CD4-positive, alpha-beta memory T cell (primary cell): ENCODE measurements at places on chromosomes 3 and 15.

DNA sequence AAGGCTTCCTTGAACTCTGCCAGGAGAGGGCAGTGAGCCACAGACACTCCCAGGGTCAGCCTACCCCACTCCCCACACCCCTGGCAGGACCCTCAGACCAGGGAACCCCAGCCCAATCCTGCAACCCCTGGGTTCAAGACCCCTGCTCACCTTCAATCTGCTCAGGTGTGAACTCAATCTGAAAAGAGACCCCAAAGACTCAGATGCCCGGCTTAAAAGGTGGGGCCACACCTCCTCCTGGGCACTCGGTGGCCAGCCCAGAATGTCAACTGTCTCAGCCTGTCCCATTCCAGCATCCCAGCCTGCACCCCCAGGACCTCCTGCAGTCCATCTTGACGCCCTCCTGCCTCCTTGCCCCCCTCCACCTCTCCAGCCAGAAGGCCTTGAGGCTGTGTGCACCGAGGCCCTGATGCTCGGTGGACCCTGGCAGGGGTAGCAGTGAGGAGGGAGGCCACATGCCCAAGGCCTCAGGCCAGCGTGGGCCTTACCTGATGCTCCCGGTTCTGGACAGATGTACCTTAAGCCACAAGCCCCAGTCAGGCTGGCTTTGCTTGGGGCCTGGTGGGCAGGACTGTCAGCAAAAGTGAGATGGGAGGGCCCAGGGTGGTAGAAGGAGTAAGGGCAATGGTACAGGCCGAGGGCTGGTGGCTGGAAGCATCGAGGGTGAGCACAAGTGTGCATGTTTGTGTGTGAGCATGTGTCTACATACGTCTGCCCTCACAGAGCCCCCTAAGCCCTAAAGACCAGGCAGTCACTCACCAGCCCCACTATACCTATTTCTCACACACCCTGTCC is 2.2 kb downstream of the MYL3 start:
- no peaks in the 10 kb centered on the region for H3K4me1 ChIP-seq
- DNase-seq = no peak
- no peaks in the 10 kb centered on the region for H3K36me3 ChIP-seq

- H3K4me1 ChIP-seq = no peaks in the 10 kb centered on the region
- no peak overlapping the region for H3K27ac ChIP-seq
Observed at GRCh38 chr3:194270627-194271459, 80.3 kb downstream of the CPN2 start.

DNA sequence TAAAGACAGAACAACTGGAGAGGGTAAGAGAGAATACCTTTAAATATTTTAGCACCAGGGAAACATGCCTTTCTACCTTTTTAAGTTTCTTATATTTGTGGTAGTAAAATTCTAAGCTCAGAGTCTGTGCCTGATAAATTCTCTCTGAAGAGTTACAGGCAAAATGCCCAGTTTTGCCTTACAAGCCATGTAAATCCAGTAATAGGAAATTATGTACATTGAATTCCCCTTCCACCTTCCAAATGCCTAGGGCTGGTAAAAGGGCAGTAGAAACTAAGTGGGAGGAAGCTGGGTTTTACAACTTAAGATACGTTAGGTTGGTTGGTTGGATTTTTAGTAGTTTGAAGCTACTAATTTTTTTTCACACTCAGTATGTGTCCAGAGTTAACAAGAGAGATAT is 43.1 kb upstream of the TP63 start:
- H3K4me1 ChIP-seq = no peaks in the 10 kb centered on the region
- no peaks in the 10 kb centered on the region for H3K36me3 ChIP-seq
- no peak overlapping the region for H3K4me3 ChIP-seq
- no peak overlapping the region for H3K27ac ChIP-seq
- DNase-seq = no peak

DNA sequence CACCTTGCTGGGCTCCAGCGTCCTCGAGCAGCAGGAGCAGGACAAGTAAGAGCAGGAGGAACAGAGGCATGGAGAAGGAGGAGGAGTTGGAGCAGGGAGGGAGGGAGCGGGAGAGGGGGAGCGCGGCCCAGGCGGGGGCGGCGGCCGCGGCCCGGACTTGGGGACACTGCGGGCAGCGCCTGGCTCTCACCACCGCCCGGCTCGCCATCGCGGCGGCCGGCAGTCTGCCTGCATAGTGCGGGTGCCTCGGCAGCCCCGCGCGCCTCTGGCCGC is 440 bp downstream of the DCBLD2 start:
- H3K4me1 ChIP-seq = peaks cover 8% of the 10 kb centered on the region
- H3K27ac ChIP-seq = peak overlapping the region; percentile 12
- peak overlapping the region; percentile 75 for H3K4me3 ChIP-seq
- peak; percentile 7 for DNase-seq

DNA sequence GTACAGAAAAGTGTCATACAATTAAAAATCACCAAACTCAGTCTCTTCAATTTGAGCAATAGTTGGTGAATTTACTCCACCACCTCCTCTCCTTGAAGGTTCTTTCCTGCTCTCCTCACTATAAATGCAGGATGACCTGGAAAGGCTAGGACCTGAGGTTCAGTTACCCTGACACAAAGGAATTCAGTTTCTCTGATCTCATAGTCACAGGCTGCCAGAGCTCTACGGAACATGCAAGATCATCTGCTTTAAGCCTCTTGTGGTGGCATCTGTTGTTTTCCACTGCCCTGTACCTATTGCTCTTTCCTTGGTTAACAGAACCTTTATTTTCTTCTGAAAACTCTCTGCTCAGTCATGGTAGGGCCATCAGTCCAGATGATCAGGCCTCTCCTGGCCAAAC is 4.9 kb upstream of the TP63 start:
- DNase-seq = no peak
- no peaks in the 10 kb centered on the region for H3K36me3 ChIP-seq
- H3K4me3 ChIP-seq = no peak overlapping the region
- H3K27me3 ChIP-seq = no peaks in the 10 kb centered on the region

DNA sequence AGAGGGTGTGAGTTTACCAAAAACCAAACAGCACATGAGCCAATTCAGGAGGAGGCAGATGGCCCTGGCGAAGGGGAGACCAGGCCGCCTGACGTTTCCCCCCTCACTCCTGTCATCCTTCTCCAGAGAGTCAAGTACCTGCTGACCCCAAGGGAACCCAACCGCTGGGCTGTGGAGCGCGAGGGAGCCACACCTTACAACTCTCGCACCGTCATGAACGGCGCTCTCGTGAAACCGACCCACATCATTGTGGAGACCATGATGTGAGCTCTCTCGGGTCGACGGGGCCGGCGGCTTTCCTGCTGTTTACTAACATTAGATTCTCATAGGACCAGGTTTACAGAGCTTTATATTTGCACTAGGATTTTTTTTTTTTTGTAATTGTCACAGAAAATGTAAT is 55.4 kb downstream of the GRIP2 start:
- no peaks in the 10 kb centered on the region for H3K4me1 ChIP-seq
- no peaks in the 10 kb centered on the region for H3K27me3 ChIP-seq
- no peak for DNase-seq
- no peak overlapping the region for H3K27ac ChIP-seq

GRCh38 chr15:35293353-35294130 is 208.4 kb upstream of the NANOGP8 start:
- H3K4me3 ChIP-seq = no peak overlapping the region
- no peaks in the 10 kb centered on the region for H3K27me3 ChIP-seq
- H3K36me3 ChIP-seq = no peaks in the 10 kb centered on the region
- no peaks in the 10 kb centered on the region for H3K4me1 ChIP-seq

GRCh38 chr15:38073178-38073946 is 138.9 kb downstream of the TMCO5A start:
- no peaks in the 10 kb centered on the region for H3K36me3 ChIP-seq
- H3K4me1 ChIP-seq = peaks cover 8% of the 10 kb centered on the region
- H3K27me3 ChIP-seq = peaks cover 4% of the 10 kb centered on the region
- H3K27ac ChIP-seq = no peak overlapping the region
- no peak overlapping the region for H3K4me3 ChIP-seq
- no peak for DNase-seq

GRCh38 chr15:98529205-98530145 is 118.9 kb upstream of the IGF1R start:
- H3K4me3 ChIP-seq = no peak overlapping the region
- H3K36me3 ChIP-seq = no peaks in the 10 kb centered on the region
- no peaks in the 10 kb centered on the region for H3K27me3 ChIP-seq
- H3K4me1 ChIP-seq = no peaks in the 10 kb centered on the region

DNA sequence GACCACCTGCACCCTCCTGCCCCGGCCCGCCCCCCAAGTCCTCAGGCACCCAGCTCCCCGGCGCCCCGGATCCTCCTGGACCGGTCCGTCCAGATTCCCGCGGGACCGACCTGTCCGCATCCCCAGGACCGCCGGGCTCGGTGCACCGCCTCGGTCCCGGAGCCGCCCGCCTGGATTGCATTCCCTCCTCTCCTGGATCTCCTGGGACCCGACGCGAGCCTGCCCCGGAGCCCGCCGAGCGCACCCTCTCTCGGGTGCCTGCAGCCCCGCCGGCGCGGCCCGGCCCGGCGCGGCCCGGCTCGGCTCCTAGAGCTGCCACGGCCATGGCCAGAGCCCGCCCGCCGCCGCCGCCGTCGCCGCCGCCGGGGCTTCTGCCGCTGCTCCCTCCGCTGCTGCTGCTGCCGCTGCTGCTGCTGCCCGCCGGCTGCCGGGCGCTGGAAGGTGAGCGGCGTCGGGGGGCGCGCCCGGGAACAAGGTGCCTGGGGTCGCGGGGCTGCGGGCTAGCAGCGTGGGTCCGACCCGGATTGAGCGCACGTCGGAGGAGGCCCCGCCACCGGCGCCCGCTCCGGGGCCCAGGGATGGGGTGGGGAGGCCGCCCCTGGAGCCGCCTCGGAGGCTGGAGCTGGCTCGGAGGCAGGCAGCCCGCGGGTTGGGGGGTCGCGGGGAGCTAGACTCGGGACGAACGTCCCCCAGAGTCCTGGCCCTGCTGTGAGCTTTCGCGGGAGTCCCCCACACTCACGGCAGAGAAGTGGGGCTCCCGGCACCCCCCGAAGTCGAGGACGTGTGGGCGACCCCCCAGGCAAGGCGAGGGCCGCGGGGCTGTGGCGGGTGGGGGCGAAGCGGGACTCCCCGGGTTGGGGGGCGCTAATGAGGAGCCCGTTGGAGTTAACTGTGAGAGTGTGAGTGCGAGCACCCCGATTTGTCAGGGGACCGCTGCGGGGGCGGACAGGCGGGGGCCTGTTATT is 610 bp downstream of the EPHB3 start:
- peaks cover 29% of the 10 kb centered on the region for H3K4me1 ChIP-seq
- no peak overlapping the region for H3K4me3 ChIP-seq
- peaks cover 9% of the 10 kb centered on the region for H3K27me3 ChIP-seq
- H3K36me3 ChIP-seq = no peaks in the 10 kb centered on the region

DNA sequence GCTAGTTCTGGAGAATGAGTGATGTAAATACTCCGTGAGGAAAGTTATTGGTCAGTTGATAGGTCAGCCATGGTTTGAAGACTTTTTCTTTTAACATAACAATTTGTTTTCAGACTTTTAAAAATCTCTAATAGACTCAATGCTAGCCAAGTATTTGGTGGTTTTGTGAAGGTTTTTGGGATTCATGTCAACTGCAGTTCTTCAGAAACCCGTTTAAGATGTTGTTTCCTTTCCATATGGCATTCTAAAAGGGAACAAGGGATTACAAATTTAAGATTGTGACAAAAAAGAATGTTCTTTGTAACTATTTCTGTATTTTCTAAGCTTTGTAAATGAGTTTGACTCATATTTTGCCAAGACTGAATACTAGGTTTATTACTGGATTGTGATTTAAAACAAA is 281.7 kb upstream of the COL8A1 start:
- no peak overlapping the region for H3K27ac ChIP-seq
- no peak overlapping the region for H3K4me3 ChIP-seq
- no peak for DNase-seq
- no peaks in the 10 kb centered on the region for H3K36me3 ChIP-seq
- no peaks in the 10 kb centered on the region for H3K4me1 ChIP-seq

GRCh38 chr3:106281221-106281620 is 412.4 kb upstream of the CBLB start:
- no peaks in the 10 kb centered on the region for H3K27me3 ChIP-seq
- no peak overlapping the region for H3K27ac ChIP-seq
- no peaks in the 10 kb centered on the region for H3K36me3 ChIP-seq
- DNase-seq = no peak

GRCh38 chr15:57345584-57345983 is 30.7 kb upstream of the CGNL1 start:
- no peak for DNase-seq
- H3K27me3 ChIP-seq = no peaks in the 10 kb centered on the region
- no peaks in the 10 kb centered on the region for H3K4me1 ChIP-seq

DNA sequence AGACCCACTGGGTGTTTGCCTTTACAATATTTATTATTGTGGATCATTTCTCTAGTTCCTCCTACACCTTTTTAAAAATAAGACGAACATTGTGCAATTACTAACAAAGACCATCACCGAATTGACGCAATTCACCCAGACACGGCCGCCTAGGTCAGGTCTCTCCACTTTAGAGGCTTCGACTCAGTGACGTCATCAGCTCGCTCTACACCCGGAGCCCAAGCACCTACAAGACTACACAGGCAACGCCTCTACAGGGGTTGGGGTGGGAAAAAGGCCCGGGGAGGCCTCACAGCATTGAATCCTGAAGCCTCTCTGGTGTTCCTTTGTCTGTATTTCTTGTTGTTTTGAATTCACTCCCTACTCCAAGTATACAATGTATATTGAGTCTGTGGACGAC is 16.6 kb downstream of the ZIC4 start:
- H3K4me1 ChIP-seq = no peaks in the 10 kb centered on the region
- DNase-seq = no peak
- no peaks in the 10 kb centered on the region for H3K36me3 ChIP-seq

DNA sequence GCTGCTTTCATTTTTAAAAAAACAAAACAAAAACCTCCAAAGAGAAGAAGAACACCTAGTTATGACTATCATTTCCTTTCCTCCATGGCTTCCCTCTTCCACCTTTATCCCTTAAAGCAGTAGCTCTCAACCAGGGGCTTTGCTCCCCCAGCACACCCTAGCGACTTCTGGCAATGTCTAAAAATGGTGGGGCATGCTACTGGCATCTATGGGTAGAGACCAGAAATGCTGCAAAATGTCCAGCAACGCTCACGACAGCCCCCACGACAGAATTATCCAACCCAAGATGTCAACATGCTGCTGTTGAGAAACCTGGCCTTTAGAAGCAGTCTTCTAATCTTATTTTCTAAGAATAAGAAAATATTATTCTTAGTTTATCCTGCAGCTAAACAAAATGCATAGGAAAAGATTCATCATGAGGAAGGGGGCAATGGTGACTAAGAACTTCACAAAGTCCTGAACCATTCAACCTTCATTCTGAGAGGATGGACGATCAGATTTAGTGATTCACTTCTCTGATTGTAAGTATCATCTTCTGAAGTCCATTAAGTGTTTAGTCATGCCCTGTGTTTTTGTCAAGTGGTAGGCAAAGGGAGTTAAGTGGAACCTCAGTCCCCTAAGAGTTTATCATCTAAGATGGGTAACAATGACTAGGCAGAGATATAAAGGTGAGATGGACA is 81.7 kb downstream of the CCNL1 start:
- H3K27me3 ChIP-seq = no peaks in the 10 kb centered on the region
- H3K4me3 ChIP-seq = no peak overlapping the region
- no peak overlapping the region for H3K27ac ChIP-seq
- H3K4me1 ChIP-seq = peaks cover 24% of the 10 kb centered on the region
- no peaks in the 10 kb centered on the region for H3K36me3 ChIP-seq
